Forelimb muscle (tissue), 1 donor: ENCODE measurements at places on chromosomes 4 and X. TPM values are rescaled to one million over a fixed set of nuclear protein-coding genes. Genes with fewer than 3 reads are reported as not detected.

The SYNPO2 gene
- polyA plus RNA-seq = 162 TPM

GRCh38 chrX:20320461-20321159 lies 53.9 kb upstream of the RPS6KA3 start:
- DNase-seq = no peak

DNA sequence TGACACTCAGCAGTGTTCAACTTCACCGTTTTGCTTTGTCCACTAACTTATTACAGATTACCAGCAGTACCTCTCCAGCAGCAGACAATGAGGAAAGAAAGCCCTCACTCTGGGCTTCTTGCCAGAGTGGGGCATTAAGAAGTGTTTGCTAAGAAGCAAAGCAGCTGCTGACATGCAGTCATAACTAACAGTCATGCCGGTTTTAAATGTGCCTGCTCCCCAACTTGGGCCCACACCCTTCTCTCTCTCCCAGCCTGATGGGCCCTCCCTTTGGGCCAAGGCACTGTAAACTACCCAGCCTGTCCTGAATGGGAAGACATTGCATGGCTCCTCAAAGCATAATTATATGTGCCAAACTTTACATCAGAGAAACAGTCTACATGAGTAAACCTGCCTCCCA lies 54.6 kb upstream of the HHIP start:
- DNase-seq = no peak

DNA sequence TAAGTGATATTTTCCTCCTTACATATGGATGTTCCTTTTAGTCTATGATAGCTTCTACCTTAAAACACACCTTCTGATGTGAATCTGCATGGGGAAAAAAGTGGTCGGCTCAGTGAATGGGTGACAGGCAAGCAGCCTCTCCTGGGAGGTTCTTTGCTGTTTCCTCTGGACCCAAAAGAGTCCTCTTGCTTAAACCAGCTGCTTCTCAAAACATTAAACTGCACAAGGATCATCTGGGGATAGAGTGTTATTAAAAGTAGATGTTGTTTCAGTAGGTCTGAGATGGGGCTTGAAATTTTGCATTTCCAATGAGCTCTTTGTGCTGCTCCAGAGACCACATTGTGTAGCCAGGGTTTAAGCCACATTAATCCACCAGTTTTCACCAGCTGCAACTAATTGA lies 452.9 kb downstream of the IL1RAPL1 start:
- no peak for DNase-seq

- no peak for DNase-seq
These were observed 118.0 kb downstream of the SOWAHB start for GRCh38 chr4:76779740-76780459.

DNA sequence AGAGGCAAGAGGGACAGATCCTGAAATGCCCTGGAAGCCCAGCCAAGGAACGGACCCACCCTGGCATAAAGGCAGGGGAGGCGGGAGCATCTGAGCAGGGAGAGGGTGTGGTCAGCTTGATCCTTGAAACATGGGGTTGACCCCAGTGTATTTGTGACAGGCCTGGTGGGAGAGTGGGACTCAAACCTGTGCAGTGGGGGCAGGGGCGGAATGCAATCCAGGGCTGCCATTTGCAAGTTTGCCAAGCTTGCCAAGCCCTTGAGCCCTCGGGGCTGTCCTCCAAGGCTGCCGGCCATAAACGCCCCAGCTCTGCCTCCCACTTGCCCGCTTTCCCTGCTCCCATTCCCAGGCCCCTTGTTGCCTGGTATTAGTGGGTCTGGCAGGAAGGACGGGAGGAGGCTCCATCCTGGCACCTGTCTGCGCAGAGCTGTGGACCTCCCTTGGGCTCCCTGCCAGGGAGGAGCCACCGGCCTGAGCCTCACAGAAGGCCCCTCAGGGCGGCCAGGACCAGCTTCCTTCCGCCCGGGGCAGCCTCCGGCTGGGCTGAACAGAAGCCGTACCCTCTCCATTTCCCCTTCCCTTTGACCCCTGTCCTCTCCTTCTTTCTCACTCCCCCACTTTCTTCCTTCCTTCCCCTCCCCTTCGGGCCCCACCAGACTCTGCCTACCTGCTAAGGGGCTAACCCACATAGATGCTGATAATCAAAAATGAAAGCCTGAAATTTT lies 661 bp downstream of the S100P start:
- DNase-seq = no peak

The GYG2 gene
- 2.9 TPM for polyA plus RNA-seq

- no peak for DNase-seq
These were observed 753.5 kb upstream of the PCDH10 start for GRCh38 chr4:132395561-132395960.

GRCh38 chrX:151515237-151515636 lies 48.2 kb upstream of the PASD1 start:
- DNase-seq = no peak
